ENCODE measurements at places on chromosomes 2 and 18.

- DNase-seq, result peak; percentile 38
These were observed 1.0 kb upstream of the GMPPA start for GRCh38 chr2:219497495-219498279.

DNA sequence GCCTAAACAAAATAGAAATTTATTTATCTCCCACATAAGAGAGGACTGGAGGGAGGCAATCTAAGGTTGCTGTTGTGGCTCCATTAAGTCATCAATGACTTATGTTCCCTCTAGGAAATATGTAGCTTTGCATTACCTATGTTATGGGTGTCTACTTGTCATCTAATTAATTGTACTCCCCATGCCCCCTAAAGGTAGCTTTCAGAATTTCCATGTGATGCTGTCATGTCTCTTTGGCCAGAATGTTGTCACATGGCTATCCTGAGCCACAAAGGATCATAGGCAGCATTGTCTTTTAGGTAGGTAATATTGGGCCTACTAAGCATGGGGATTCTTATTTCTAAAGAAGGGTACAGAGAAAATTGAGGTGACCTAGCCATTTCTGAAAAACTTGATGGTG lies 935.6 kb upstream of the FANCL start:
- DNase-seq, result no peak

DNA sequence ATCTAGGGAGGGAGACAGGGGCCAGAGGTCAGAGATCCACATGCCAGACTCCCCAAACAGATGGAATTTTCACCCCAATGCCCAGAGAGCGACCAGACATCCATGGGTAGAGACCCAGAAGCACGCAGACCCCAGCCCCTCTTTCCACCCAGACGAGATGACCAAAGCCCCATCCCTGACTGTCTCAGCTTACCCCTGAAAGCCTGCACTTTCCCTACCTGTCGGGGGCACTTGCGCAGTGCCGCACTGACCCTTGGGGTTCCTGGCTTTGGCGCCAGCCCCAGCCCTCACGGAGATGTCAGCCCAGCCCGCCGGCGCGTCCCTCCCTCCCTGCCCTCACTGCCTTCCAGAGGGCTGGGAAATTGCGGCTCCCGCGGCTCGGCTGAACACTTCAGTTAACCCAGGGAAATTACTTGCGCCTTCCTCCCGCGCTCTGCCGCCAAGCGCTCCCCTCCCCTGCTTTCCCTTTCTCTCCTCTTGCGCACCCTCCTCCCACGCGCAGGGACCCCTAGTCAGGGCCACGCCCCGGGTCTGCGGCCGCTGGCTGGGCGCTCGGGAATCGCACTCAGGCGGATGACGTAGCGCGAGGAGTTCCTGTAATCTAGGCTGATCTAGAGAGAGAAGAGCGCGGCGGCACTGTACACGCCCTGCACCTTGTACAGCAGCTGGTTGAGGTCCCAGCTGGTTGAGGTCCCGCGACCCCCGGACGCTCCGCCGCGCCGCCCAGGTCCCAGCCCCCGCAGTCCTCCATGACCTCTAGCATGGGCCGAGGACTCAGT lies 12.0 kb downstream of the ALPG start:
- DNase-seq, result no peak

GRCh38 chr18:23740105-23740830 lies 51.0 kb downstream of the LAMA3 start:
- no peak for DNase-seq

GRCh38 chr2:106709229-106709628 lies 176.7 kb downstream of the ST6GAL2 start:
- DNase-seq, result no peak

GRCh38 chr2:38500283-38500634 lies 102.5 kb downstream of the HNRNPLL start:
- no peak for DNase-seq

DNA sequence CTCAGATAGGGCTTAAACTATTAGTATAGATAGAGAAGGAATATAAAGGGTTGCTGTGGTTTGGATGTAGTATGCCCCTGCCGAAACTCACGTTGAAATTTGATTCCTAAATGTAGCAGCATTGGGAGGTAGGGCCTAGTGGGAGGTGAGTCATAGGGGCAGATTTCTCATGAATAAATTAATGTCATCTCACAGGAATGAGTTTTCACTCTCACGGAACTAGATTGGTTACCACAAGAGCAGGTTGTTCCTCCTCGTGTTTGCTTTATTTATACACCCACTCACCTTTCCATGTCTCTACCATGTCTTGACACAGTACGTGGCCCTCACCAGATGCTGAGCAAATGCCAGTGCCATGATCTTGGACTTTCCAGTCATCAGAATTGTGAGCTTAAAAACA lies 218.2 kb downstream of the RBM43 start:
- no peak for DNase-seq

DNA sequence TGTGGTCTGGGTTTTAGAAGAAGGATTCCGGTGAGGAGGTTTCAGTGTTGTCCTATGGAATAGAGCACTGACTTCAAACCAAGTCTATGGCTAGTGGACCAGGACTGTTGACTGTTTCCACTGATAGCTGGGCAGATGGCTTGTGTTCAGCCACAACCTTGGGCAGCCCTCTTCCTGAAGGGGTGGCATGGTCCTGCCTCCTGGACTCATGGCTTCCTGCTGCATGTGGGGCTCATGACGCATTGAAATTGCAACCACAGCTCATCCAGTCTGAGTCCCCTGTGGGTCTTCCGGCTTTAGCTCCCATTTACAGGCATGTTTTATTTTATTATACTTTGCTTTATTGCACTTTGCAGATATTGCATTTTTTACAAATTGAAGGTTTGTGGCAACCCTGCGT lies 105.0 kb downstream of the B3GNT2 start:
- no peak for DNase-seq

- no peak for DNase-seq
These were observed 74.2 kb downstream of the LDLRAD4 start for GRCh38 chr18:13292736-13293135.

- DNase-seq, result no peak
These were observed 6.0 kb upstream of the SLC35F6 start for GRCh38 chr2:26757873-26758789.

GRCh38 chr2:231926761-231927565 lies 767 bp upstream of the NPPC start:
- DNase-seq, result peak; percentile 11

- DNase-seq, result no peak
These were observed 135.9 kb downstream of the ZNF407 start for GRCh38 chr18:74733598-74733997.

DNA sequence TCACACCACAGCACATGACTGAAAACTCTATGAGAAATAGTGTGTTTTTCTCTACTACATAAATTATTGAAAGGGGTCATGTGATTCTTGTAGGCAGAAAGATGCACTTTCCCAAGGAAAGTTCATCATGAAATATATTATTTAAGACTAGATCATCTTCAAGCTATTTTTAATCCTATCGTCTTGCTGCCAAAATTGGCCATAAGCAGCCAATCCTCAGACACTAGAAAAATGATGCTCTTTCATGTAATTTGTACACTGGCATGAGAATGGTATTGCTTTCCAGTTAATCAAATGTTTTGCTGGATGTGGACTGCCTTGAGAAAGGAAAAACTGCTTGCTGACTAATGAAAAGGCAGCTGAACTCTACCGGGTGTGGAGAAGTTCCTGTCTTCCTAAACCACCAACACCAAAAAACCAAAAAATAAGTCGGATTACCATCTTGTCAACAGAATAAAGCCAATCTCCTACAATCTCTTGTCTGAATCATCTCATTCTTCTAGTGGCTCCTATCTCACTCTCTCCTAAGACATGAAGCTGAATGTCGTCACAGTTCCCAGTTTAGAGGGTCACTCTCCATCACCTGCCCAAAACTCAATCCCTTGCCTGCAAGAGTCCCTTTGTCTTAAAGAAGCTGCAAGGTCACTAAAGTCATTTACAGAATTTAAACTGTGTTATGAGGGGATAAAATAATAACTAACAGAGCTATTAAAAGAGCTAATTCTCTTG lies 5.3 kb downstream of the BCL2 start:
- no peak for DNase-seq

DNA sequence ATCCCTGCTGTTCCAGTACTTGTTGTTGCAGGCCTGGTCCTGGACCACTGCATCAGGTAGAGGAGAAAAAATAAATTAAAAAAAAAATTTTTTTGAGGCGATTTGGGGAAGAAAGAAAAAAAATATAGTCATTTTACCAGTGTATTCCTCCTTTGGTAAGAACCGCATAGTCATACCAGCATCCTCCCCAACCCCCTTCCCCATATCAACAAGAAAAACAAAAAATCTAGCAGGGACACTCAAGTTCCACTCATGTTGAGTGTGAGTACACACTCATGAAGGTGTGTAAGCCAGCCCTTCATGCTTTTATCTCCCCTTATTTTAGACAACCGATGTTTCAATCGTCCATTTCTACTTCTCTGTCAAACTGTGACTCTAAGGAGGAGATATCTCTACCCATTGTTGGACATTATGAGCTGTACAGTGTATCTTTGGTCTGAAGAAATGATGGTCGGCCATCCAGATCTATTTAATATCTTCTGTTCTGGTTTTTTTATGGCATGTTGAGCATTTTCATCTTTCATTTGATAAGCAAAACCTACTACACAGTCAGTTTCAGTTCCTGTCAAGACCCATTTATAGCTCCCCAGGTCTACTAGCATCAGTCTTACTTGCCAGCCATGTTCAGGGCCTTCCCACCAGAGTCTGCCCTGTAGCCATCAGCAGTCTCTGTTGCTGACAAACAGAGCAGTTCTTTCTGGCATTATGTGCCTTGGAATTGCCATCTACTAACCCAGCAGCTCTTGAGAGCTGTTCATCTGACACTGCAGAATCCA lies 20.0 kb downstream of the ELP2 start:
- DNase-seq, result no peak

GRCh38 chr2:157840568-157841156 lies 35.5 kb downstream of the ACVR1 start:
- no peak for DNase-seq

DNA sequence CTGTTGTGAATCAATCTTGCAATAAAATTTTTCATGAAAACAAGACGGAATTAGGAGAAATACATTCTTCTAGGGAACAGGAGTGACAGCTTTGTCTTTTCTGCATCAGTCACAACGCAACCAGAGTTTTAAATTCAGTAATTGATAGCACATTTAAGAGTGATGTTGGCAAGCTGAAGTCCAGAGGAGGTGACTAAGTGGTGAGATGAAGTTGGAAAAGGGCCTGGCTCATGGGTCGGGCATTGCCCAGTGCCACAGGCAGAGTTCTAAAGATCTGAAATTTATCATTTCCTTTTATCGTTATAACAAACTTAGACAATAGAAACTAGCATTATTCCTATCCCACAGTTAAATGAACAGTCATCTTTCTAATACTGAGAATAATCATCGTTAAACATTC lies 764.6 kb upstream of the ZEB2 start:
- DNase-seq, result no peak

DNA sequence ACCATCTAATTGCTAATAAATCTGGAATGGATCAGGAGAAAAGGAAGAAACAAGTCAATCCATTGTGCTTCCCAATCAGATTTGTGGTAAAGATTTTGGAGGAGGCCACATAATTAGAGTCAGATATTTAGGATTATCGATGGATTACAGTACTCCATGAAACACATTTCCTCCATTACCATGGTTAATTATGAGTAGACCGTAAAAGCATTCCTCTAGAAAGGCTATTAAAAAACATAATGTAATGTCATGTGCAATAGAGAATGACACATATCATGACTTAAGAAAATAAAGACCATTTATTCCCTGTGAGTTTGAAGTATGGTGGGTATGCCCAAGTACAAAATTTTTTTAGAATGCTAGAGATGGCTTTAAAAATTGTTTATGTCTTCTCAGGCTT lies 96.1 kb downstream of the ITGA4 start:
- DNase-seq, result no peak

DNA sequence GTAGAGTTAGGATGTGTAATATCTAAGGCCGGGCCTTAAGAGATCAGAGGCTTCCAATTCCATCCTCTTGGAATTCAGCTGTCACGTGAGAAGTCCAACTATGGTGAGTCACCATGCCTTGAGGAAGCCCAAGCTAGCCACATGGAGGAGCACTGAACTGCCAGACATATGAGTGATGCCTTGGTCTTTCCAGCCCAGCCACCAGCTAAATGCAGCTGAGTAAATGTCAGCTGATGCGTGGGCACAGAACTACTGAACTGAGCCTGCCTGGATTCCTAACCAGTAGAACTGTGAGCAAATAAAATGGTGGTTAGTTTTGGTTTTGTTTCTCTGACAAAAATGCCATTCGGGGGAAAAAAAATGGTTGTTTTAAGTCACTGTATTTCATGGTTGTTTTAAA lies 153.7 kb upstream of the SERTAD2 start:
- peak; percentile 64 for DNase-seq

GRCh38 chr2:172169611-172170010 lies 66.9 kb upstream of the DLX2 start:
- no peak for DNase-seq

GRCh38 chr18:37508207-37508606 lies 57.4 kb downstream of the CELF4 start:
- no peak for DNase-seq

GRCh38 chr2:43438342-43438741 lies 157.5 kb downstream of the THADA start:
- no peak for DNase-seq

DNA sequence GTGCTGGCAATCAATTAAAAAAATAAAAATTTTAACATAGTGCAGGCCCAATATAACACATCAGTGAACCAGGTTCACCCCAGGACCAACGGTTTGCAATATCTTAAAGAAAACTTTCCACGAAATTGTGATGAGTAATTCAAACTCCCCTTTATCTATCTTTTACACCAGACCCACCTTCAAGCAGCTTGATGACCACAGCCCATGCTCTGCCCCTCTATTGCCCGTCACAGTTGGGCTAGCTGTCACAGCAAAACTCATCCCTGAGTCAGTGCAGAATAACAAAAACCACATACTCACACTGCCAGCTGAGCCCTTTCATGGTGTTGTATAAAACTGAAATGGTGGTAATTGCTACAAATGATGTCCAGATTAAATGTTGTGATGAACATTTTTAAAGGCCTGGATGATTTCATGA lies 112.5 kb upstream of the CREB1 start:
- DNase-seq, result no peak

GRCh38 chr2:108986916-108987510 lies 2.0 kb downstream of the EDAR start:
- DNase-seq, result no peak

GRCh38 chr18:34787931-34788532 lies 77.9 kb downstream of the DTNA start:
- no peak for DNase-seq

DNA sequence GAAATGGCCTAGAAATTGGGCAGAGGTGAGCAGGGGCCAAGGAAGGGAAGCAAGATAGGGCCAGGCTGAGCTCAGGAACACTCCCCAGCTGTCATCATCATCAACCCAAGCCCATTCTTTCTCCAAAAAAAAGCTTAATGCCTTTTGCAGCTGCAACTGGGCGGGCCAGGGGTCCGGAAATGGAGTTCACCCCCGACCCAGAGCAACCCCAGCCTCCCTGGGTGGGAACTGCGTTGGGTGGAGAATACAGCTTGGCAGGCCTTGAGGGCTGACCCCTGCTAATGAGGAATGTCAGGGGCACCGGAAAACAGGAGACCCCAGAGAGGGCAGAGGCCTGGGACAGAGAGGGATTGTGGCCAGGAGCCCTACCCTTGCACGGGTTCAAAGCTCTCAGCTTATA lies 64.8 kb downstream of the TNS1 start:
- no peak for DNase-seq
